ENCODE measurements at places on chromosomes 1 and 21.
A peak's percentile ranks its signal among the peaks of the same experiment; 100 is the strongest.

DNA sequence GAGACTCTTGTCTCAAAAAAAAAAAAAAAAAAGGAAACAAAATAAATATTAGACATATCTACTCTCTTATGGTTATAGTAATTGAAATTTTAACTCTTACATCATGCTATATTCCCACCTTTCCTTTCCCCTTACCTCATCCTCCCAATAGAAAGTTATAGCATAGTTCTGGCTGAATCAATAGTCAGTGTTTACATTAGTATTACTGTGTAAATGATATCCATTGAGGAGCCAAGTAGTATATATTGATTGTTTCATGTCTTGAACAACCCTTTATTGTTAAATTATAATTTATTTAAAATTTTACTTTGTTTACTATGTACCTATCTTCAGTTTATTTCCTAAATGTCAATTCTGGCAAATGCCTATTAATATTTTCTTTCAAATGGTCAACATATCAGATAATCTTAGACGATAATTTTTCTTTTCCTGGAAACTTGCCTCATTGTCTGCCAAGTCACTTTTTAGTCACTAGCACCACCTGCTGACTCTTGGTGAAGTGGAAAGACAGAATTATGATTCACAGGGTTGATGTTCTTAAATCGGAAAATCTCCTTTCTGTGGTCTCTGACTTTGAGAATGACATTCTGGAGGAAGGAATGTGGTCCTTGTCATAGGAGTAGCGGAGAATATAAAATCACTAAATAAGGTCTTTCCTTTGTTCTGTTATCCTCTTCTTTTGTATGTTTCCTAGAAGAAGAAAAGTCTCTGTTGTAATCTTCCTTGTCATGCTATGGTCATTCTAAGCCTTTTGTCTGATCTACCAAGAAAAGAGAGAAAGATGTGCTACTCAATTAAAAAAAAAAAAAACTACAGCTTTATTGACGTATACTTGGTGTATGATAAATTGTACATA is 8.6 kb downstream of the HJV start:
- DNase-seq, result no peak

- DNase-seq, result peak; percentile 56
Observed at GRCh38 chr1:165397944-165398343, 41.4 kb upstream of the LMX1A start.

DNA sequence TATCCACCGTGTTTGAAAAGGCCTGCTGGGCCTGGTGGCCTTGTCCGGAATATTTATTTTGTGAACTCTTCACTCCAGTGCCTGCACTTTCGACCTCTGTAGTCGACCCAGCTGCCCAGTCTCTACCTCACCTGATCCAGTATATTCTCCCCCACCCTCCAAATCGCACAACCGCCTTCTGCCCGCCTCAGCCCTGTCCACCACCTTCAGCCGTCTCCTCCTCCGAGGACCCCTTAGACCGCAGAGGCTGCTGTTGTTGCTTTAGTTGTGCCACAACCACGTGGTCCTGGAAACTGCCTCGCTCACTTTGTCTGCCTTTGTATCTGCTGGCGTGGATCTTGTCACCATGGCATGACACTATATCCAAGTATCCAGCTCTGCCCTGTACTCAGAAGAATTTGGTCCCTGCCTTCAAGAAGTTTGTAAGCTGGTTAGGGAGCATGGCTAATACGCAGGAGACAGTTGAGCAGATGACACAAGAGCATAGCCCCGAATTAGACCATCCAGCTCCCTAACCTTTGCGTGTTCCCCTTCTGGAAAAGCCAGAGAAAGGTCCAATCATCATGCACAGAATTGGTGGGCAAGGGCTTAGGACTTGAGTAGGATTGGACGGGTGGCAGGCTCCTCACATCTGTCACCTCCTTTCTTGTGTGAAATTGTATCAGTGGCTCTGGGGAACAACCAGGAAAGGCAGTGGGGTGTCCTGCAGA is 1.5 kb downstream of the PHGDH start:
- peak; percentile 50 for DNase-seq

GRCh38 chr1:23558140-23558871 is 995 bp downstream of the ID3 start:
- peak; percentile 86 for DNase-seq

GRCh38 chr21:34270411-34270810 is 93.4 kb upstream of the KCNE2 start:
- no peak for DNase-seq

DNA sequence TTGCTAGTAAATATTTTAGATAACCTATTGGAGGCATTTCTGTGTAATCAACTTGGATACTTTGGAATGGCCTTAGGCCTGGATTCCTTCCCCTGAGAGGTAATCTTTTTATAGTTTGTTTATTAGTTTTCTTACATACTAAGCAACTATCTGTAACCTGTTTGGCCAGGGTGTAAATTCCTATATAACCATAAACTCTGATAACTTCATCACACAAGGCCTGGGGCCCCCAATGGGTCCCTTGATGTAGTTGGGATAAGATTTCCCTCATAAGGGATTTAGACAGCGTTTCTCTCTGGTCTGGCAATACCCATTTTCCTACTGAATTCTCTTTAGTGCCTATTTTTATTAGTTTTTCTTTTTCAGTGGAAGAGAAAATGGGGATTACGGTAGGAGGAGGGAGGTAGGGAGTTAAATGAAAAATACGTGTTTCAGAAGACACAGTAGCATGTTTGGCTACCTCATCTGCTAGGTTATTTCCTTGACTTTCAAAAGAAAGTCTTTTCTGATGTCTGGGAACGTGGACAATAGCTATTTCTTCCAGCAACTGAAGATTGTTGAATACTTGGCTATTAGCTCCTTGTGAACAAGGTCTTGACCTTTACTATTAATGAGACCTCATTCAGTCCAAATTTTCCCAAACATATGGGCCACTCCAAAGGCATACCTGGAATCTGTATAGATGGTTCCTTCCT is 7.4 kb upstream of the AADACL3 start:
- DNase-seq, result no peak

- DNase-seq, result no peak
Observed at GRCh38 chr1:77143529-77144121, 75.6 kb downstream of the PIGK start.

DNA sequence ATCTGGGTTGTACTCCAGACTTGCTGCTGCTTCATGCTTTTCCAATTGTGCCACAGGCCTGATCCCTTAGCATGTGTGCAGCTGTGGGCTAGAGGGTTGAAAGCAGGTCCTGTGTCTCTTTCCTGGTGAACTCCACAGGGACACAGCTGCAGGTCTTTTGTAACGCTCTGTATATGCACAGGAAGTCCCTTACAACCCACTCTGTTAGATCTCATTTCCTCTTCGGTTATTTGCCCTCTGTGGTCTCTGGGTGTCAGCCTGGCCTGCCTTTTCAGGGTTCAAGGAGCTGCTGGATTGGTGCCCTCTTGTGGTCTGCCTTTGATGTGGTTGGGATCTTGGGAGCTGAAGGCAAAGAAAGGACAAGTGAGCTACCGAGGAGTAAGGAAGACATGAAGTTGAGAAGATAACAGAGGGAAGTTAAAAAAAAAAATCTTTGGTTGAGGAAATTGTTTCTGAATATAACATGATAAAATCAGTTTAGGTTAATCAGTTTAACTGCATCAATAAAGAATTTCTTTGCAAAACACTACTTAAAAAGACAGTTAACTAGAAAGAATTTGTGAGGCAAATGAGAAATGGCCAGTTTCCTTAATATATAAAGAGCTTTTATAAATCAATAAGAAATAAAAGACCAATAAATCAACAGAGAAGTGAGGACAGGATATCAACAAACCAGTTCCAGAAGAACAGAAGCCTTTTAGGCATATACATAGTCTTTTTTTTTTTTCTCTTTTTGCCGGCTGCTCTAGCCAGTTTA is 44.1 kb downstream of the UCK2 start:
- DNase-seq, result no peak

- DNase-seq, result no peak
Observed at GRCh38 chr1:36381405-36381804, 4.3 kb downstream of the STK40 start.

DNA sequence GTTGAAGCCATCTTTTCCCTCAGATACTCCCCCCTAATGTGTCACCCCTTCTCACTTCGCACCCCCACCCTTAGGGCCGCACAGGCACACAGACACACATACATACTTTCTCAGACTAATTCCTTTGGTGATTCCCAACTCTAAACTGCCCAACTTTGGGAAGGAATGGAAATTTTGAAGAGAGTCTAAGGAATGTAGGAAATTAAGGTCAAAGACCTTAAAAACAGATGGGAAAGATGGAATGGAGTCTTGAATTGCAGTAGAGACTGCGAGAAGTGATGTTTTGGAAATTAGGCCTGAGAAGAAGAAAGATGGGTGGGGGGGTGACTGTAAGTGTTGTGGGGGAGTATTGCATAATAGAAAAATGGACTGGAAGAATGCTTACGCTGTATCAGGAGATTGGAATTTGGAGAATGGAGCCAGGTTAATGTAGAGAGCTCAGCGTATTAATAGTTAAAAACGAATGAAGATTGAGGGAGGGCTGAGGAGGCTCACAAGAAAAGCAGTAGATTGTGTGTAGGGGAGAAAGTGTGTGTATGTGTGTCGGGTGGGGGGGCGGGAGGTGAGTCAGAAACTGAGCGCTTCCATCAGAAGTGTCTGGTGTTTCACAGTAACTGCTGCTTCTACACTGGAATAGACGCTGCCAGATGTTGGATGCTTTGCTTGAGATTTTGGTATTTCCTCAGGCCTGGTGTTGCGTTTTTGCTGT is 1.7 kb downstream of the PIP5K1A start:
- DNase-seq, result no peak

GRCh38 chr1:154847891-154848290 is 22.2 kb downstream of the KCNN3 start:
- peak; percentile 77 for DNase-seq

GRCh38 chr1:228304766-228305395 is 97.0 kb downstream of the OBSCN start:
- no peak for DNase-seq

DNA sequence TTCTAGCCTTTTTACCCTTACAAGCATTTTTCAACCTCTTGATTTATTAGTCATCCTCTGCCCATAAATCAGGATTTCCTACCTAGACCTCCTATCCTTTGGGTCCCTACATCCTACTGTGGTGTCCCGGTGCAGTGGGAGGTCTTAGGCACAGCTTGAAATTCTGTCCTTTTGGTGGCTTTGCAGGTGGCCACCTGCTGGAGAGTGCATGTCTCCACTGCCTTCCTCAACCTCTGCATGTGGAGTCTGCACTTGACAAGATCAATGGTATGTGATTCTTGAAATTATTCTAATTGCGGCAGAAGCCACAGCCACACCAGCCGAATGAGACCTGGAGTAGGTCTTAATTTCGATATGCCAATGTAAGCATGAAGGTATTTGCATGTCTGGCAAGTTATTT is 11.4 kb upstream of the KCNA3 start:
- no peak for DNase-seq

DNA sequence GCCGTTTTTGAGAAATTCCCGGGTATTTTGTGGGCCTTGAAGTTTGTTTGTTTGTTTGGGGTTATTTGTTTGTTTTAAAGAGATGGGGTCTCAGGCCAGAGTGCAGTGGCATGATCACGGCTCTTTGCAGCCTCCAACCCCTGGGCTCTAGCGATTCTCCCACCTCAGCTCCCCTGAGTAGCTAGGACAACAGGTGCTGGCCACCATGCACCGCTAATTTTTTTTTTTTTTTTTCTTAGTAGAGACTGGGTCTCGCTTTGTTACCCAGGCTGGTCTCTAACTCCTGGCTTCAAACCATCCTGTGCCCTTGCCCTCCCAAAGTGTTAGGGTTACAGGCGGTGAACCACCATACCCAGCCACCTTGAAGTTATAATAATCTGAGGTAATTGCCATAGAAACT is 2.0 kb downstream of the CHTOP start:
- no peak for DNase-seq

DNA sequence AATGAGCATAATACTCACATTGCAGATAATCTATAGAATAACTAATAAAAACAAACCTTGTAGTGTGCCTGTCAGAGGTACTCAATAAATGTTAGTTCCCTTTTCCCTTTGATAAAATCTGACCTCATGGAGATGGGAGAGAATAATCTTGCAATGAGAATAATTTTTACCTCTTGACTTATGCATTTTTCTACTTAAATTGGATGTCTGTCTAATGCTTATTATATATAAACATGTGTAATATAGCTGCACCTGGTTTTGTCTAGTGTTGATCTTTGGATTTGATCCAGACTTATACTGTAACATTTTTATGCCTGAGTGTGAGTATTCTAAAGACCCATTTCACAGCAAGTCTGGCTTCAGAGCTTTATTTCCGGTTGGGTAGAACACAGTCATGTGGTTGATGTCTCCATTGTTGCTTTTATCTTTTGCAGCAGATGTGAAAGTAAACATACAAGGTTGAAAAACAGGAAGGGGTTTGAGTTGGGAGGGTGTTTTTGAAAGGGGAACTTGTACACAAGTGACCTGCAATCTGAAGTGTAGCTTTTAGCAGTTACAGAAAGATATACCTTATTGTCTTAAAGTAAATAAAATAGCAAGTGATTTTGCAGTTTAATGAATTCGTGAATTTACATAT is 12.4 kb downstream of the EPB41 start:
- no peak for DNase-seq

GRCh38 chr1:41539418-41539805 is 54.9 kb upstream of the EDN2 start:
- DNase-seq, result peak; percentile 10

DNA sequence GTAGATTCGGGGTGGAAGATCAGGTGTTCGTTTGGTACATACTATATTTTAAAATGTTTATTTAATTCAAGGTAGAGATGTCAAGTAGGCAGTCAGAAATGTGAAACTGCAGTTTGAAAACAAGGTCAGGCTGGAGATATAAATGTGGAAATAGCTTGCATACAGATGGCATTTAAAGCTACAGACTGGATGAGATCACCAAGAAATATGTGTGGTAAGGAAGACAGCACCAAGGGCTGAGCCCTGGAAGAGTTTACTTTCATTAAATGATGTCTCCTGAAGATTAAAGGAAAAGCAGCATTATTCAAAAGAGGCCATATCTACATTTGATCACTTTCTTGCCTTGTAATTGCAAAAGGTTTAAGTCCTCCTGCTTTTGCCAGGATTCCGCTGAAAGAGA is 271.3 kb downstream of the PTBP2 start:
- no peak for DNase-seq

DNA sequence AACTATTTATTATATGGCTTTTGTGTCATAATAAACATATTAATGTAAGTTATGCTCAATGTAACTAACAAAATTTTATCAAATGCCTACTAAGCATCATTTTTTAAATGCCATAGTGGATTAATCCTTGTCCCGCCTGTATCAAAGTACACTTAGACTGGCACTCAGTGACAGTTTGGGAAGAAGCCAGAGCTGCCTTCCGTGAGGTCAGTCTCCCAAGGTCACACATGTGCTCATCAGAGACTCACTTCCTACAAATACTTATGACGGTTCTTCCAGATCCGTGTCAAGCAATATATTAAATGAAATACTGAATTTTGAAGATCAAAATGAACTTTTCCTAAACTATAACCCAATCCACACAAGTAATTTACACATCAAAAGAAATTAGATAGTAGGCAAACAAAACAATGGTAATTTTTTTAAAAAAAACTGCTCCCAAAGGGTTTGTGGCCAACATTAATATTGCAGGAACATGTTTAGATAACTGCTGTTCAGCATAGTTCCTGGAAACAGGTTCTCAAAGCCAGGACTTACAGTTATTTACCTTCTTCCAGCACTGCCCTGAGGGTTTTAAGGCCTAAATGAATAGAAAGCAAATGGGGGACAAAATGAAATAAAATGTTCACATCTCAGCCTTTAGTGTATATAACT is 27.2 kb downstream of the WLS start:
- no peak for DNase-seq

All from left hindlimb (tissue), 1 donor.